Heart left ventricle (tissue), 16 donors: ENCODE measurements at places on chromosomes 1 and 21. TPM values are rescaled to one million over a fixed set of nuclear protein-coding genes. Genes with fewer than 3 reads are reported as not detected.

- DNase-seq = no peak
These were observed 701 bp upstream of the MUTYH start for GRCh38 chr1:45340816-45341466.

DNA sequence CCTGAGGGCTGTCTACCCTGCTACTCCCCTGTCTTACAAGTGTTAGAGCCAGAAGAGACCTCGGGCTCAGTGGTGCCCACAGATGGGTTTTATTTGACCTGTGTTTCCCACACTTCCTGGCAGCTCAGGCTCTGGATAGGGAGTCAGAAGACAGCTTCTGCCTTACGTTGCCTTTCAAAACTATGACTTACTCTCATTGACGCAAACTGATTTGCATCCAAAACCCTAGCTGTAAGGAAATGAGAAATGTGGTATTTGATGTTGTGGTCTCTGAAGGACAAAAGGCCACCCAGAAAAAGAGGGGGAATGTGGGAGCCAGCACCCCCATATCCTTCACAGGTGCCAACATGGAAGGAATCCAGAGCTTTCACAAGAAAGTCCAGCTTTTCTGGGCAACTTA is 180.2 kb downstream of the ATG4C start:
- DNase-seq = no peak

- no peak for DNase-seq
These were observed 103.2 kb upstream of the SLC44A3 start for GRCh38 chr1:94716965-94717364.

DNA sequence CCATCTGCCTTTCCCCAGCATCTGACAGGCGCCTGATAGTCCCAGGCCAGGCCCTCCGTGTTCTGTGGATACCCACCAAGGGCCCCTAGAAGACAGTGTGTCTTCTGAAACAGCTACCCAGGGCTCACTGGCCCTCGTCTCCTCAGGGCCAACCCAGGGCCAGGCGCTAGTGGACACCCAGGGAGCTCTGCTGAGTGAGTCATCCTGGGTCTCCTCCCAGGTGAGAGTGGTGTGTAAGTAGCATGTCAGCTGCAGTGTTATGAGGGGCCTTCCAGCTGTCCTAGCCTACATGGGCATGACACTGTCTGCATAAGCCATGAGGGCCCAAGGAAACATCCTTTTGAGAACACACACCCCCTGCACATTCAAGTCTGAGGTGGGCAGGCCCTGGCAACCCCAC is 36.7 kb downstream of the CHD5 start:
- DNase-seq = no peak

GRCh38 chr1:87869567-87869966 is 540.9 kb downstream of the LMO4 start:
- DNase-seq = no peak

DNA sequence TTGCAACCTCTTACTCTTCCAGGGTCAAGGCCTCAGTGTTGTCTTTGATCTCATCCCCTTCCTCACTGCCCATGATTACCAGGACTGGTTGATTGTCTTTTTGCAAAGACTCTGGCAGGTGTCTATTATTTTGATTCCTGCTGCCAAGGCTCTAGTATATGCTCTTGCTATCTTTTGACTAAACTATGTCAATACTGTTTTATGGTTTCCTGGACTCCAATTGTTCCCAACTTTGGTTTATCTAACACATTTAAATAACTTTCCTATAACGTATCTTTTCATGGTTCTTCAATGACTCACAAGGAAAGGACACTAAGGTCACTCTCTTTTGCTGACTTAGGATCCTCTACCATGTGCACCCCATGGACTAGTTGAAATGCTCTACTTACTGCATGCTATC is 141.5 kb downstream of the PTPRC start:
- no peak for DNase-seq

TRNAU1AP gene
- total RNA-seq = 16.8 TPM

OR2AK2 gene
- total RNA-seq = not detected

PGLYRP4 gene
- not detected for total RNA-seq

BMP8B gene
- total RNA-seq = 0.64 TPM
